ENCODE measurements at places on chromosomes 13 and 19.

- DNase-seq = no peak
Measured at GRCh38 chr19:40363069-40363468, 14.6 kb downstream of the PLD3 start.

GRCh38 chr19:575527-576506, 3.4 kb downstream of the BSG start:
- peak; percentile 20 for DNase-seq

DNA sequence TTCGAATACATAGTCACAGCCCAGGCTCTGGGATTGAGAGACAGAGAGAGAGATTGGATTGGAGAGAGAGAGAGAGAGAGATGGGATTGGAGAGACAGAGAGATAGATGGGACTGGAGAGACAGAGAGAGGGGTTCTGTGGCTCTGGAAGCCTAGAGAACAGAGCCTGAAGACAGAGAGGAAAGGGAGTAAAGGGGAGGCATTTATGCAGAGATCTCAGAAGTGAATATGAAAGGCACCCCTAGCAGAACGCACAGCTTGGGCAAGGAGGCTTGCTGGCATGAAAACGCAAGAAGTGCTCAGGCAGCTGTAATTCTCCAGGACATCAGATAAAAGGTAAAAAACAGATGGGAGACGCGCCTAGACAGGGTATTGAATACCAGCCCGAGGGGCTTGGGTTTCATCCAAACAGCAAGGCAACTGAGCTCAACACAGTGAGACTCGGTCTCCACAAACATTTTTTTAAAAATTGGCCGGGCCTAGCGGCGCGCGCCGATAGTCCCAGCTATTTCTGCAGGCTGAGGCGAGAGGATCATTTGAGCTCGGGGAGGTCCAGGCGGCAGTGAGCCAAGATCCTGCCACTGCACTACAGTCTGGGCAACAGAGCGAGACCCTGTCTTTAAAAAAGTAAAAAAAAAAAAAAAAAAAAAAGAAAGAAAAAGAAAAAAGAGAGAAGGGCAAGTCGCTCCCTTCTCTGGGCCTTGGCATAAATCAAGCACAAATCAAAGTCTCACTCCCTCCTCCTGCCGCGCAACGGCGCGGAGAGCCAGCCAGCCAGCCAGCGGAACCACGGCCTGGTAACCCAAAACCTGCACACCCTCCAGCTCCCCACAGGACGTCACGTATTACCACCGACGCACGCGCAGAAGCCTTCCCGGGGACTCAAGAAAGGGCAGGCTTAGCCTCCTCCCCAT, 774 bp upstream of the PPP2R1A start:
- no peak for DNase-seq

DNA sequence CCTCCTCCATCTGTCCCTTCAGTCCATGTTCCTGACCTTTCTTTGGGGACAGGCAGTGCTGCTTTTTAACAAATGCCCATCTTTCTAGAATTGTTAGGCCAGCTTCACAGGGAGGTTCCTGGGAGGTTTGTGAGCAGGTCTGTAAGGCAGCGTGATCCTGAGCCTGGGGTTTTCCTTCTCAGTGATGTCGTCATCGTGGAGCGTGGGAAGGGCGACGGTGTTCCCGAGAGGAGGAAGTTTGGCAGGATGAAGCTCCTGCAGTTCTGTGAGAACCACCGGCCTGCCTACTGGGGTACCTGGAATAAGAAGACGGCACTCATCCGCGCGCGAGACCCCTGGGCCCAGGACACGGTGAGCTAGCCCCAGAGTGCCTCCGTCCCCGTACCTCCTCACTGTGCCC, 26.8 kb downstream of the CHAF1A start:
- no peak for DNase-seq

DNA sequence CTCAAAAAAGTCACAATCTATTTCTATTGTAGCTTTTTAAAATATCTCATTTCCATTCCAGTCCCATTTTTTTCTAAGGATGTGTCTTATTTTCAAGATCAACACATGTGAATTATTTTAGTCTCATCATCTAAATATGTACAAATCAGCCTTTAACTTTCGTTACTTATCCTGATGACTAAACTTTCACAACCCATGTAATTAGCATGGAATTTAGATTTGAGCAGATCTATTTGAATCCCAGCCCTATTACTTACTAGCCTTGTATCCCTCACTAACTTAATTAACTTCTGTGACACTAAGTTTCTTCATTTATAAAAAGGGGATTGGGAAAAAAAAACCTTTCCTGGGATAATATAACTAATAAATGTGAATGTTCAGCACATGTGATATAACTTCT, 81.1 kb downstream of the UFM1 start:
- peak; percentile 78 for DNase-seq

- DNase-seq = peak; percentile 40
Measured at GRCh38 chr13:36193151-36193855, 21.1 kb downstream of the SOHLH2 start.

DNA sequence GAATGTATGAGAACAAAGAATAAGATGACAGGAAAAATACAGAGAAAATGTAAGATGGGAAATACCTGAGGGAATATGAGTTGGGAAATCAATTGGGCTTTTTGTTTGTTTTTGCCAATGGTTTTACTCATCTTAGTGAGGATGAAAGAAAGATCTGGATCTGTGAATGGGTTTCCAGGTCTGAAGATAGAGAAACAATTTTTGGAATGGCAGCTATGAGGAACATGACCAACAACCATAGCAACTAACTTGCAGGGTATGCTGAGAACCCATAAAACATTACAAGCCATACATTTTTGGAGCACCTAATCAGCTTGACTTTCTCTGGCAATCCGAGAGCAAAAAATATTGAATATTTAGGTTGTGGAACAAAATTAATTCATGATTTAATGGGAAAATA, 290.0 kb downstream of the KCTD12 start:
- DNase-seq = peak; percentile 23

DNA sequence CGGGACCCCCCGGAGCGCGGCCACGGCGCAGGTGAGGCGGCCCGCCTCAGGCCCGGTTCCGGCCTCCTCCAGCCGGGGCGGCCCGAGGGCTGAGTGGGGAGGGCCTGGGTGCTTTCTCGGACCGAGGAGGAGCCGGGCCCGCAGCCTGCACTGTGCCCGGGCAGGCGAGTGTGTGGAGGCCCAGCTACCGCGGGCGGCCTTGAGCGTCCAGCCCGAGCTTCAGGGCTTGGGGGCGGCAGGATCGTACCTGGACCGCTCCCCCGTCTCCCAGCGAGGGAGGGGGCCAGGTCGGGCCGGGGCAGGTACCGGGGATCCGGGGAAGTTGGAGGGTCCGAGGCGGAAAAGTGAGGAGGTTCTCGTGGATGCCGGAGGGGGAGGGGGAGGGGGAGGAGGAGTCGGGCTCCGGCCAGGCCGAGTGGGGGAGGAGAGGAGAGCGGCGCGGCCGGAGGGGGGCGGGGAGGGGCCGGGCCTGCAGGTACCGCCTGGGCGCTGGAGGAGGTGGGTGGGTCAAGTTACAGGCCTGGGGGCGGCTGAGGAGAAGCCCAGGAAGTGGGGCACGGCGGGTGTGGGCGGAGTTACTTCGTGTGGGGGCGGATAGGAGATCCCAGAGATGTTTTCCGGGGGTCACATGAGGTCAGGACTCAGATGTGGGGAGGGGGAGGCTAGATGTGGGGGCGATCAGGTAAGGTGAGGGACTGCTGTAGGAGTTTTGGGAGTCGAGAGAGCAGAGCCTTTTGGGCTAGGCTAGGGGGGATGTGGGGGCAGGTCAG, 545 bp downstream of the NACC1 start:
- peak; percentile 48 for DNase-seq

- peak; percentile 58 for DNase-seq
Measured at GRCh38 chr13:35549481-35549880, 73.0 kb upstream of the MAB21L1 start.

GRCh38 chr13:23322353-23323336, 110.9 kb downstream of the SACS start:
- DNase-seq = no peak

- DNase-seq = no peak
Measured at GRCh38 chr19:55081770-55082019, 6.0 kb downstream of the EPS8L1 start.
